T-helper 17 cell (primary cell): ENCODE measurements at places on chromosomes 12 and 14.

GRCh38 chr12:10385166-10385613, 4.7 kb downstream of the KLRK1 start:
- DNase-seq = no peak

- DNase-seq = no peak
These were observed 462.6 kb downstream of the PRKD1 start for GRCh38 chr14:29465095-29465494.

- DNase-seq = no peak
These were observed 140.4 kb downstream of the CHST11 start for GRCh38 chr12:104596898-104597843.

GRCh38 chr12:13945641-13946040, 35.8 kb downstream of the GRIN2B start:
- no peak for DNase-seq

GRCh38 chr14:39060818-39061437, 42.1 kb downstream of the SEC23A start:
- no peak for DNase-seq

GRCh38 chr12:22576473-22576872, 32.1 kb upstream of the C2CD5 start:
- DNase-seq = no peak

DNA sequence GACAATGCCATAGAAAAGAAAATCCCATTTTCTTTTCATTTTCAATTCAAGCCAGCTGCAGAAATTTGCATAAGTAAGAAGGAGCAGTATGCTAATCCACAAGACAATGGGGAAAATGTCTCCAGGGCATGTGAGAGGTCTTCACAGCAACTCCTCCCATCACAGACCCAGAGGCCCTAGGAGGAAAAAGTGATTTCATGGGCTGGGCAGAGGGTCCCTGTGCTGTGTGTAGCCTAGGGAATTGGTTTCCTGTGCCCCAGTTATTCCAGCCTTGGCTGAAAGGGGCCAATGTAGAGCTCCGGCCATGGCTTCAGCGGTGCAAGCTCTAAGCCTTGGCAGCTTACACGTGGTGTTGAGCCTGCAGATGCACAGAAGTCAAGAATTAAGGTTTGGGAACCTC, 211.4 kb downstream of the CCDC59 start:
- no peak for DNase-seq

DNA sequence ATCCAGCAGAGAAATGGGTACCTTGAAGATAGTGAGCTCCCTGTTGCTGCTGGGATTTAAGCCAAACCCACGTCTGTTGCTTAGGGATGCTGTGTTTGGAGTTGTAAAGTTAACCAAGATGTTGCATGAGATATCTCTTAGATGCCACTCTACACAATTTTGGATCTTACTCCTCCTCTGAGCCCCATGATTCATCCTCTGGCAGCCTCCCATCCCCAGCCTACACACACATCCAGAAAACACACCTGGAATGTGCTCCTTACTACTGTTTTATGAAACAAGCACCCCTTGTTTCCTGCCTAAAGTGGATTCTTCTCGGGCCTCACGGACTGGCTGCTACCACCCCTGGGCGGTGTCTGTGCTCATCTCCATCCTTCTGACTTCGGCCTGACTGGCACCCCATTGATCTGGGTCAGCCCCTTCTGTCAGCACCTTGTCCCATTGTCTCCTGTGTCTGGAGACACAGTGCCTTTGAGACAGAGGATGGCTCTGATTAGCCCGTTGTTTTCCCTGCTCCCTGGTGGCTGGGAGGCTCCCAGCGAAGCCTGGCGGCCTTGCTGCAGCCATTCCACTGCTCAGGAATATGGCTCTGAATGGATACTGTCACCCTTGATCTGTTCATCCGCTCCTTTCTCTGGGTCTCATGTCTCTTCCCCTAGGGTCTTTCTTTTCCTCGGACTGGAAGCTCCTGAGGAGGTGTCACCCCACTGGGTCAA, 24.3 kb downstream of the TSPAN9 start:
- no peak for DNase-seq

DNA sequence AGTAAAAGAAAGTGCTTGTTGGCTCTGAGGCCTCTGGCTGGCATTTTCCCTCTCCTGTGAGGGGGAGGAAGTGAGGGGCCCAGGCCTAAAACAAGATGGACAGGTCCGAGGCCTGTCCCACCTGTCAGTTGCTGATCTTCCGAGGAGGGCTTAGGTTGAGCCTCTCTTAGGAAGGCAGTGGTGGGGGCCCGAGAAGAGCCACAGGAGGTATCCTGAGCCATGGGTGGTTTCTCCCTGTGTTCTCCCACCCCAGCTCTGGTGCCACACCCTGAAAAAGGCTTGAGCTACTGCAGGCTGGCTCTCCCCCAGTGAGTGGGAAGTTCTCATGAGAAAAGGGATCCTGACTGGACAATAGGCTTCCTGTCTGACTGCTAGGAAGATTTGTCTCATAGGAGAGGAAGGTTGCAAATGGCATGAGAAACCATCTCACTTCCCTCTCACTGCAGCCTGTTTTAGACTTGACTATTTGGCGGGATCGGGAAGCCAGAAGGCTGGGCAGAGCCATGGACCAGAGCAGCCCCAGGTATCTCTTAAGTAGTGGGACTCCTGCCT, 72.1 kb upstream of the SRSF5 start:
- DNase-seq = no peak

GRCh38 chr12:31106101-31106803, 32.6 kb downstream of the DDX11 start:
- DNase-seq = no peak

GRCh38 chr12:53603196-53603595, 23.0 kb downstream of the ATF7 start:
- DNase-seq = no peak

DNA sequence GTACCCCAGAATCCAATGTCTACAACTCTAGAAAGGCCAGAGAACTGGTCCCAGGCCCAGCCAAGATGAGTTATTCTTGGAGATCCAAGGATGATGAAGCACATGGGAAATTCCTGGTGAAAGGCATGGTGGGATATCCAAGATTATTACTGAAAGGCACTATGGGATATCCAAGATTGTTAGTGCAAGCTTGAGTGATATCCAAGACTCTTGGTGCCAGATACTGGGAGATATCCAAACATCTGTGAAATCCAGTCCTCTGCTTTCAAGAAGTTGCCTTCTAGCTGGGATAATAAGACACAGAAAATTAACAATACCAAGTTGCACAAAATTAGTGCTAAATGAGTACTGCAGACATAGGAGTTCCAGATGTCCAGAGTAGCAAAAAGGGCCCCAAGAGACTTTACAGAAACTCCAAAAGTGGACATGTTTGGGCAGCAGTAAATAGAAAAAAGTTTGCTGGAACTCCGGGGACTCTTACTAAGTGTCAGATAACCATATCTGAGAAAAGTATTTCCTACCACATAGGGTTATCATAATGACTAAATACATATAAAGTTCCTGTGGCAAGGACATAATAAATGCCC, 34.6 kb downstream of the PHLDA1 start:
- DNase-seq = no peak

- no peak for DNase-seq
These were observed 74.6 kb upstream of the TBX5 start for GRCh38 chr12:114480337-114481199.
